ENCODE measurements at places on chromosomes 2 and 18. TPM values are rescaled to one million over a fixed set of nuclear protein-coding genes. Genes with fewer than 3 reads are reported as not detected.
A peak's percentile ranks its signal among the peaks of the same experiment; 100 is the strongest.

Gene STK39
- total RNA-seq, result 23.1 TPM

Gene ANAPC1
- total RNA-seq, result 22.4 TPM

Gene DCDC2C
- total RNA-seq, result not detected

Gene ZSWIM2
- not detected for total RNA-seq

Gene PRKAG3
- not detected for total RNA-seq

Gene TRAK2
- 17.3 TPM for total RNA-seq

Gene BUB1
- total RNA-seq, result 0.17 TPM

Gene C2orf15
- total RNA-seq, result 1.2 TPM

Gene RNF125
- total RNA-seq, result 3.5 TPM

DNA sequence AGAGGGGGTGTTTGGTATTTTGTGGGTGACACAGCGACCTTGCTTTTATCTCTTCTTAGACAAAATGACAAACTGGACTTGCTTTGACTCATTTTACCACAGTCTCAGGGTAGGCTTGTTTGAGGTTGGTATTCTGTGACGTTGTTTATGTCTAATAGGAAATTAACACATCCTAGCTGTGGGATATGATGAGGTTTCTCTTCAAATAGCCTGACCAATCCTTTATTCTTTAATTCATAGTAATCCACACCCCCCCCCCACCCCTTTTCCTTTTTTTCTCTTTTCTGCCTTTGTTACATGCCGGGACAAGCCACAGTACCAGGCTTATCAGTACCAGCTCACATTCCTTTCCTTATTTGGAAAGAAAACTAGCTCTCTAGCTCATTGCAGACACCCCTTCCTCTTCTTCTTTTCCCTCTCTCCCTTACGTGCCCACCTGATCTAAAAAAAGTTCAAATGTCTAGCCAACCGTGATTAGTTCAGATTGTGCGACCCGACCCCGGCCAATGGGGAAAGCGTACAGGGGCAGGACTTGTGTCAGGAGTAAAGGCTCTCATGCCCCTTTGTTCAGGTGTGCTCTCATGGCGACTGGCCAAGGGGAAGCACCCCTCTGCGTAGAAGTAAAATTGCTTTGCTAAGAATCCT, 52.2 kb upstream of the PTPRM start:
- DNase-seq, result peak; percentile 17

GRCh38 chr2:177817300-177817699, 255.3 kb downstream of the PDE11A start:
- DNase-seq, result no peak

DNA sequence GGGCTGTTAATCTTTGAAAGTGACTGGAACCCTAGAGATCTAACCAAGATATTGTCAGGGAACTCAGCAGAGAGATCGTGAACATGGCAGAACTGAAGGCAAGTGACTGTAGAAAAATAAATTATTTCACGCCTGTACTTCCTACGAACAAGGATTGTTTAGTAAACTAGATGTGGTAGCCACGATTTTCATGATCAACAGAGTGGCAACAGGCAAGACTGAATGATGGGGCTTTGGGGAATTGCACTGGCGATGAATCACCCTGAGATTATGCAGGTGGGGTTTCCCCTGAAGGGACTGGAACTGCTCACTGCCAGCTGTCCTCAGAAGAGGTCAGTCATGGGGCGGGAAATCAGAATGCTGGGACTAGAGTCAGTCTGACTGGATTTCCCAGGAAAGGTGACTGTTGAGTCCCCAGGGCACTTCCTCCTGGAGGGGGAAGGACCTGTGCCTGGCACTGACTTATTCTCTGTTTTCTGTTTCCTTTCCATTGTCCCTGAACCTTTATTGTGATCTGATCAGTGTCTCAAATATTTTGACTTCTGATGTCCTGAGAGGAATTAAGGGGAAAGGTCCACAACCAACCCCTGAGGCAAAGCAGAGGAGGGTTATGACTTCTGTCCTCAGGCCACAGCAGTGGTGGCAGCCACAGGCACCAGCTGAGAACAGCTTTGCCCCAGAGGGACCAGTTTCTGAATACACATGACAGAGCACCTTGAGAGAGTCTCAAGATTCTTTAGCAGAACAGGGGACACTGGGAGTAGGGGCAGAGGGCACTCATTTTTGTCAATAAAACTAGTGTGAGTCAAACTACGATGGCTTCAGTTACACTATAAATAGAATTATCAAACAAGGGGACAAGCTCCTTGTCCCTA, 70.0 kb downstream of the NAB1 start:
- peak; percentile 40 for DNase-seq

- DNase-seq, result no peak
These were observed 993.1 kb downstream of the TSN start for GRCh38 chr2:122748552-122749011.

DNA sequence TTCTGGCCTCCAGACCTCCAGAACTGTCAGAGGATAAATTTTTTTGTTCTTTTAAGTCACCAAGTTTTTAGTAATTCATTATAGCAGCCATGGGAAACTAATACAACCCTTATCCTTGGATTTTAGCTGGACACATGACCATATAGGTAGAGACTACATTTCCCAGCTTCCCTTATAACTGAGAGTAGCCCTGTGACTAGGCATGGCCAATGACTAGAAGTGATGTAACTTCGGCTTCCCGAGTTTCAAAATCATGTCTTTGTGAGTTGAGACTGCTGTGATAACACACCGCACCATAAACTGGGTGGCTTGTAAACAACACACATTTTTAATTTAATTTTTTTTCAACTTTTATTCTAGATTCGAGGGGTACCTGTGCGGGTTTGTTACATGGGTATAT, 134.0 kb upstream of the SERTAD2 start:
- no peak for DNase-seq

- DNase-seq, result no peak
These were observed 182.7 kb downstream of the LTBP1 start for GRCh38 chr2:33129263-33130053.

DNA sequence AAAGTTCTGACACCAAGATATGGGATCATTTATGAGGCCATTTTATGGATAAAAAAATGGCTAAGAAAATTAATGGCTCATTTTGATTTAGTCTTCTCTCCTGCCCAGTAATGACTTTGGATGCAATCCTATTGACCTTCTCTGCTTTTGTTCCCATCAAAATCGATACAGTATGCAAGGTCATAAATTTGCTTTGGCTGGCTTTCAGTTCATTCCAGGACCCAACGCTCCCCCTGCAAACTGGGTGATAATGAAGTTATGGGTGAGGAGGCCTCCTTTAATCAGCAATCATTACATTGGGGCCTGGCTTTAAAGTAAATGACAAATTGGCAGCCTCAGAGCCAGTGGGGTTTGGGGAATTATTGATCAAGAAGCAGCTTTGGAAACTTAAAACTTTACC, 351.8 kb upstream of the GYPC start:
- DNase-seq, result no peak

DNA sequence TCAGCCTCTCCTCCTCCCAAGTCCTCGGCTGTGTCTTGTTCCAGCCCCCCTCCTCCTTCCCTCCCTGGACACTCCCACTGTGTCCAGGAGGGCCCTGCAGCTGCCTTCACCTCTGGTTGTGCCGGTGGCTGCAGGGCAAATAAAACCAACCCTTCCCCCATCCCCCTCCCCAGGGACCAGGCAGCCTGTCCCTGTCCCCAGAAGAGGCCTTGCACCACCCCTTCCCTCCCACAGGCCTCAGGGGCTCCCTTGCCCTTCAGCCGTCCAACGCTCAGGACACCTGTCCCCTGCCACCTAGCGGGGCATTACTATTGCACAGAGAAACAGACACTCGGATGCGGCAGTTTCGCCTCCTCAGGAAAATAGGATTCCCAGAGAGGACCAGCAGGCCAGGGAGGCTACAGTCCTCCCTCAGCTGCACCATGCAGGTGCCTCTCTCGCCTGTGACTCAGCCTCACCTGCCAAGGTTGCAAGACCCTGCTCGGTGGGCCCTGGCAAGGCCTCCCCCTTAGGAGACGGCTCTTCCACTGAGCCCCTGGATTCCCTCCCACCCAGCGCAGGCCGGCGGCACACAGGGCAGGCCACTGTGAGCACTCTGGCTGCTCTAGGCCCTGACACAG, 5.5 kb upstream of the GPC1 start:
- DNase-seq, result peak; percentile 8

DNA sequence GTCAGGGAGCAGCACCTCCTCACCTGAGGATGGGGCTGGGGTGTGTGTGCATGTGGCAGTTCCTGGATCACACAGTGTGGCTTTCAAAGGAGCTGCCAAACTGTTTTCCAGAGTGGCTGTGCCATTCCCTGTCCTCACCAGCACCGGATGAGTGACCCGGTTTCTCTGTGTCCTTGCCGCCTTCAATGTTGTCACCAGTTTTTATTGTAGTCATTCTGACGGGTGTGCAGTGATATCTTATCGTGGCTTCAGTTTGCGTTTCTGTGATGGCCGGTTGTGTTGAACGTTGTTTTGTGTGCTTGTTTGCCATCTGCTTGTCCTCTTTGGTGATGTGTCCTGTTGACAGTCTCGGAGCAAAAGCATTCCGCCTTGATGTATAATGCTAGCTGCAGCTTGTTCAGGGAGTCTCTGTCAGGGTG, 108.9 kb downstream of the ATP9B start:
- DNase-seq, result no peak

DNA sequence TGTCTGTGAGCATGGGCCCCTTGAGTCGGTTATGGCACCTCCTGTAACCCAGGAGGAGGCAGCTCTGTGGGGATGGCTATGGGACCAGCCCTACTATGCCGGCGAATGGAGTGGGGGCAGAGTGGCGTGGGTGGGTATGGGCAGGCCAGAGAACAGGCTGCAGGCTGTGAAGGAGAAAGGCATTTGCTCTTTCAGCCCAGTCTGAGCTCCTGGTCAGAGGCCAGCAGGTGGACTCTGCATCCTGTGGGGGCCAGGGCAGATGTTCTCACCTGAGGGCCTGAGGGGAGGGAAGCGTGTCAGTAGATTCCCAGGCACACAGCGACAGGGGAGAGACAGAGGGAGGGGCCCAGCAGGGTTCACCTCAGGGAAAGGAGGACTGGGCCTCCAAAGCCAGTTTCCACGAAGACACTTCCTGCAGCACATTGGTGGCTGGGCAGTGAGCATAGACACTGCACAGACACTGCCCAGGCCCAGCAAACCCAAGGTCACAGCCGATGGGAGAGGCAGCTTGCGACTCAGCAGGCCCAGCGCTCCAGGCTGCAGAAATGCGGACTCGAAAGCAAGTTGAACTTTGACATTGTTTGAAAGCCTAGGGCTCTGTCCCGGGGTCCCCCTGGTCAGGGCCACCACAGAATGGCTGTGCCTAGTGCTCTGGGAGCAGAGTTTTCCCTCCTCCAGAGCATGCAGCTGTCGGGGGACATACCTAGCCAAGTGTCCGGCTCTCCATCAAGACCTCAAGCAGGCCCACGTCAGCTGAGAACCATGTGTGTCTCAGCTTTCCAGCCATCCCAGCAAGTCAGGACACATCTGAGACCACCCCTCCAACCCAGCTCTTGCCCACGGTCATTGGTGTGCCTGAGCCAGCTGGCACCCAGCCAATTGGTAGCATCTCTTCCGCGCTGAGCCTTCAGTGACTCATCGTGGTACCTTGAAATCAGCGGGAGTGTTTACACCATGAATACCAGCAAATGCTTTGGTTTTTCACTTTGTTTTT, 53.8 kb downstream of the TGOLN2 start:
- DNase-seq, result no peak

DNA sequence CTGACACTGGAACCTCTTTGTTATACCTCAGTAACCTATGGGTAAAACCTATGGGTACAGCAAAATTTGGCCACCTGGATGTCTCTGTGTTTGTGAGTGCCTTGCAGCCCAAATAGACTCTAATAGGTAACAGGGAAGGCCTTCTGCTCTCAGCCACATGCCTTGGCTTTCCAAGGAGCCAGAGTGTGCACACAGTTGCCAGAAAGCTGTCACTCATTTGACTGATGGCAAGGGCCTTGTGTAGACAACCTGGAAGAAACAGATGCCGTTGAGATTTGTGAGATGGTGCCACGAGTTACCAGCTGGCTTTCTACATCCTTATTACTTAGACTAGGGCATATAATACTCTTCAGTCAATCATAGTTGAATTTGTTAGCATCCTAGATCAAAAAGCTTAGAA, 90.1 kb upstream of the RAB12 start:
- DNase-seq, result no peak

DNA sequence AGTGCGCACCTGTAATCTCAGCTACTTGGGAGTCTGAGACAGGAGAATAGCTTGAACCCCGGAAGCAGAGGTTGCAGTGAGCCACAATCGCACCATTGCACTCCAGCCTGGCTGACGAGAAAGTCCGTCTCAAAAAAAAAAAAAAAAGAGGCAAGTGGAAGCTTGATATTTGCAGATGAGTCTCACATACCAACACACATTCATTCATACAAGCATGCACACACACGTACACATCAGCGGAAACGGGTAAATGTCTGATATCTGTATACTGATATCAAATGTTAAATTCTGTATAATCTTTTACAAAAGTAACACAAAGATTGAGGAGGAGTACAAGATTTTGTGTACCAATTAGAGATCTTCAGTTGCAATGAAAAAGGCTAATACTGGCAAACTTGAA, 47.8 kb upstream of the SPOPL start:
- DNase-seq, result no peak

- DNase-seq, result peak; percentile 28
These were observed 834 bp upstream of the BUB1 start for GRCh38 chr2:110678457-110679336.

GRCh38 chr2:180983468-180984242, 3.2 kb downstream of the UBE2E3 start:
- no peak for DNase-seq

- no peak for DNase-seq
These were observed 198.4 kb downstream of the BABAM2 start for GRCh38 chr2:28088970-28089369.

DNA sequence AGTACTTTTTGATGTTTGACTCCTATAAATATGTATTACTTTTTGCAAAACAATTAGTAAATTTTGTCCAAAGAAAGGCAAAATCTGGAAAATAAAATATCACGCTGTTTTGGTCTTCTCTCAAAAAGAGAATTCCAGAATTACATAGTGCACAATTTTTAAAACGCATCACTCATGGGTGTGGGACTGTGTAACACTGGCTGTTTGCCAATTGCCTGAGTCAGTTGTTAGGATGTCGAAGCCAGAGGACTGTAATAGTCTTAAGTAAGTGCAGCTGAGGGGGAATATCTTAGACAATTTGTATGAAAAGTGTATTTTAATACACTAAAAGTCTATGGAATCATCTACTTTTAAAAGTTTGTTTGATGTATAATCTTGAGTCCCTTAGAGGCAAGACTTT, 24.1 kb upstream of the EPHA4 start:
- no peak for DNase-seq

DNA sequence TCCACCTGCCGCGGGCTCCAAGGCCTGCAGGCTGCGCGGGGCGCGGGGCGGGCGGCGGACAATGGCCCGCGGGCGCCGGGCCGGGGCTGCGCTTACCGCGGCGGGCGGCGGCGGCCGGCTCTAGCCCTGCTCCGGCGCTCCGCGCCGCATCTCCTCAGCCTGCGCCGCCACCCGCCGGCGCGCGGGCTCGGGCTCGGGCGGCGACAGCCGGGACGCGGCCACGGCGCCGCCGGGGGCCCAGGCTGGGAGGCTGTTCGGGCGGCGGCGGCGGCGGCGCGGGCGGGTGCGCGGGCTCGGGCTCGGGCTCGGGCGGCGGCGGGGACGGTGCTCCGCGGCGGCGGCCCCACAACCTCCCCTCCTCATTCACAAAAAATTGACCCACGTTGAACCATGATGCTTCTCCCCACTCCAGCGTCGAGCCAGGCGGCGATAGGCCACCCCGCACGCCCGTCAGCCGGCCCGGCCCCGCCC, at the start of gene HDAC4:
Gene HDAC4 (minus strand): TSS at position 425 of the 471 bp plus-strand sequence. CDS start 48,321 bp downstream, outside the sequence.
- peak; percentile 34 for DNase-seq

GRCh38 chr2:88053296-88053695, 2.3 kb downstream of the KRCC1 start:
- no peak for DNase-seq
